ENCODE measurements at places on chromosomes 7 and 10.

DNA sequence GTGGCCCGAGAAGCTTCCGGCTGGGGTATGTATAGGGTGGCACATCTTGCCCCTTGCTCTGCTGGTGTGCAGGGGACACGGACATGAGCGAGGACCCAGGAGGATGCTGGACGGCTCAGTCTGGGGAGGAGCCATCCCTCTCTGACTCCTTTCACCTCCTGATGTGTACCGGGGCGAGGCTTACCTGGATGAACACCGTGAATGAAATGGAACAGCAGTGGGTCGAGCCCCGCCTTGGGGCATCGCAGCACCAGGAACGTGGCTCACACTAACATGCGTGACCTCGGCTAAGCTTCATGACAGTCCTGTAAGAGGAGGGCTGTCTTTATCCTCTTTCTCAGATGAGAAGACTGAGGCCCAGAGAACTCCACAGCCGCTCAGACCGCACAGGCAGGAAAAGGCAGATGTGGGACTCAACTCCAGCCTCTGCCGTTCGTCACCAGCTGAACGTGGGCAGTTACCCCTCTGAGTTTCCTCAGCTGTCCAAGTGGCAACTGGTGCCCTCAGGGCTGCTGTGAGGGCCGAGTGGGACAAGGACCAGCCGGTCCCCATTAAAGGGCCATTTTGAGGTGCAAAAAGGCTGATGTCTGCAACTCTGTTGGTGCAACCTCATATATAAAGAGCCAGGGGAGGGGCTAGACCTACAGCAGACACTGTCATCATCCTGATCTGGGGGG is 54.5 kb downstream of the INSIG1 start:
- no peak for DNase-seq

GRCh38 chr10:133378251-133379096 is 588 bp upstream of the PAOX start:
- DNase-seq: peak; percentile 56

- no peak for DNase-seq
These were observed 16.8 kb upstream of the MTPN start for GRCh38 chr7:135993950-135994349.

DNA sequence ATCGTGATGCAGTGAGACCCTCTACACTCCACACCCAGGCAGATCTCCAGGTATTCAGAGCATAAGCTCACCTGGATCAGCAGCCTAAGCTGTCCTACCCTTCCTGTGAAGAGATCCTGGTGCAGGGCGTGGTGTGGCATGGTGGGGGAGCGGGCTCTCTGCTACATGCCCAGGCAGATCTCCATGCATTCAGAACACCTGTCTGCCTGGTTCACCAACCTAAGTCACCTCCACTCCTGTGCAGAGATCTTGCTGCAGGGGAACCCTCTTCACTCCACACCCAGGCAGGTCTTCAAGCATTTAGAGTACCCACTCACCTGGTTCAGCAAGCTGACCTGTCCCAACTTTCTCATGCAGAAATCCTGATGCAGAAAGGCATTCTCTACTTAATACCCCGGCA is 394.4 kb upstream of the SEMA3A start:
- DNase-seq: no peak

DNA sequence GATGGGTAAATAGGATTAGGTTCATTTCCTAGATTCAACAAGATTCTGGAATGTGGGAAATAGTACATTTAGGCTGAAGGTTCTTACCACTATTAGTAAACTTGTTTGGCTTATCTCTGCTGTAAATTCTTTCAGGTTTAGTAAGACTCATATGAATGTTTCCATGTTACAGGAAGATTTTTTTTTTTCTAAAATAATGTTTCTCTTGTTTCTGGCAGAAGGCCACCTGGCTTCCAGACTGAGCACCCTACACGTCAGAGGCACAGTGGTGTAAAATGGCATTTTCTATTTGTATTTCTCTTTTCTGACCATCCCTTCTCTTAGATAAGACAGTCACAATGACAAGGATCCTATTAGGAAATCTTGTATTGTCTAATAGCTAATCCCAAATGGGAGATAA is 22.7 kb upstream of the AASS start:
- no peak for DNase-seq

GRCh38 chr7:2474224-2474623 is 2.0 kb downstream of the GRIFIN start:
- no peak for DNase-seq

DNA sequence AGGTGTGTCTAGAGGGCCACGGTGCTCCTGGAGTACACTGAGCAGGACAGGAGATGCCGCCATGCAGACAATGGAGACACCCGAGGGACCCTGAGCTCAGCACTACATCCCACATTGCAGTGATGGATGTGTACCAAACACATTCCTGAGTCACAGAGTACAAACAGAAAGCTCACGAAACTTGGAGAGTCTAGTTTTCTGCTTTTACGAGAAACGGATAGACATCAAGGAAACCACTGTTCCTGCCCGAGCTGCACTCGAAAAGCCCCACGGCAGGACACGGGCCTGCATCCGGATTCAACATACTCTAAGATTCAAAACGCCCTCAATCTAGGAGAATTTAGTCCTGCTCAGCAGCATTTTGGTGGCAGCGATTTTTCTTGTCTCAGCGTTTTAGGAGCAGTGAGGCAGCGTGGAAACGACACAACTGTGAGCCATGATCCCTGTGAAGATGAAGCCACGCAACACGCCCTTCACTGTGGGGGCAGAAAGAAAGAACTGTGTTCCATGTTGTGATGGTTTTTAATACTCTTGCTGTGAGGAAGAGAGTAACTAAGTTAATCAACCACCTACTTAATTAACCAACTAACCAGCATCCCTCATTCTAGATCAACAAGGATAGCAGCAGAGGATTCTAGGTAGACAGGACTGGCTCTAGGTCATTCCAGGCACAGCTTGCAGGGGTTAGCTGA is 3.2 kb downstream of the TNS3 start:
- no peak for DNase-seq

- DNase-seq: no peak
These were observed 397.2 kb upstream of the NPVF start for GRCh38 chr7:25625306-25625992.

Measured in activated naive CD4-positive, alpha-beta T cell (primary cell).